ENCODE measurements at places on chromosomes 6 and 20.

GRCh38 chr20:2285193-2285592, 10.6 kb upstream of the TGM3 start:
- DNase-seq, result no peak

GRCh38 chr20:560680-561079, 17.1 kb upstream of the CSNK2A1 start:
- DNase-seq, result no peak

- DNase-seq, result no peak
Observed at GRCh38 chr20:48574383-48574782, 253.4 kb downstream of the PREX1 start.

- DNase-seq, result peak; percentile 8
Observed at GRCh38 chr6:87393026-87393622, 14.6 kb upstream of the CFAP206 start.

GRCh38 chr6:36949636-36950035, 4.9 kb upstream of the PI16 start:
- no peak for DNase-seq

- DNase-seq, result peak; percentile 29
Observed at GRCh38 chr6:11975353-11975977, 36.6 kb upstream of the HIVEP1 start.
